RKO (cell line): ENCODE measurements at places on chromosomes 12 and 14.

GRCh38 chr12:120012067-120012621, 23.1 kb downstream of the BICDL1 start:
- peak; percentile 51 for DNase-seq

- DNase-seq, result peak; percentile 24
These were observed 691.8 kb downstream of the BCL11B start for GRCh38 chr14:98580131-98580678.

DNA sequence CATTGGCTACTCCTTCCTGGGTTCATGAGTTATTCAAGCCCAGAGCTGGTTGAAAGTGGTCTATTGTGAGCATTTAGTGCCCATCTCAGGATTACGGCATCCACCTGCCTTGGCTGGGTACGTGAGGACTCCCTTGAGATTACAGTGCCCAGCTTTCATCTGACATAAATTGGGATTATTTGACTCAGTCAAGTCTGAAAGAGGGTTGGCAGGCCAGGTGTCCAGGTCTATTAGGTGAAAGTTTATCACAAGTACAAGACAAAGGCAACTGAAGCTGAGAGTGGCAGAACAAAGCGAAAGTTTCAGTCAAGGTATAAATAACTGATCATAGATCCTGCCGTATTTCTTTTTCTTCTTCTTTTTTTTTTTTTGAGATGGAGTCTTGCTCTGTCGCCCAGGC, 84.6 kb upstream of the ATF7IP start:
- DNase-seq, result no peak

DNA sequence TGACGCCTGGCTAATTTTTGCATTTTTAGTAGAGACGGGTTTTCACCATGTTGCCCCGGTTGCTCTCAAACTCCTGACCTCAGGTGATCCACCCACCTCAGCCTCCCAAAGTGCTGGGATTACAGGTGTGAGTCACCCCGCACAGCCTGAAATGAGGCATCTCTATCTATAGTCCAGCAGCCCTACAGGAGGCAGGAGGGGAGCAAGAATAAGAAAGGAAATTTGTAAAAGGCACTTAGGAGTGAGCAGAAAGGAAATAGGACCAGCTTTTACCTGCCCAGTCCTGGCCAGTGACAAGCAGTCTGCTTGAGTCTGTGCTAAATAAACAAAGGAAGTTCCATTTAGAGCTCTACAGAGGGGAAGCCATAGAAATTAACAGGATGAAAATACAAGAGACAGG, 15.0 kb upstream of the PSMA6 start:
- DNase-seq, result no peak

DNA sequence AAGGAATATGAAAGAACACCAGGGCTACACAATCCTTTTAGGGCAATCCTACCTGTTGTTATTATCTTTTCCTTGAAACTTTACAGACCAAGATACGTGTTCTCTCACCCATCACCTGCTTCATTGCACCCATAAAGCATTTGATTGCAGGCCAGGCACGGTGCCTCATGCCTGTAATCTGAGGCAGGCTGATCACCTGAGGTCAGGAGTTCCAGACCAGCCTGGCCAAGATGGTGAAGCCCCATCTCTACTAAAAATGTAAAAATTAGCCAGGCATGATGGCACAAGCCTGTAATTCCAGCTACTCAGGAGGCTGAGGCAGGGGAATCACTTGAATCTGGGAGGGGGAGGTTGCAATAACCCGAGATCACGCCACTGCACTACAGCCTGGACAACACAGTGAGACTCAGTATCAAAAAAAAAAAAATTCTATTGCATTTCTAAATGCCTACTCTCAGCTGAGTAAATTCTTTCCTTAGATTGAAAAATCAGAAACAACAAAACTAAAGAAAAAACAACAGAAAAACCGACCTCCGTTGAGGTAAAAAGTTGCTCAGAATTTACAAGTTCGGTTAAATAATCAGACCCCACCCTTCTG, 183.7 kb upstream of the TMEM132C start:
- no peak for DNase-seq

DNA sequence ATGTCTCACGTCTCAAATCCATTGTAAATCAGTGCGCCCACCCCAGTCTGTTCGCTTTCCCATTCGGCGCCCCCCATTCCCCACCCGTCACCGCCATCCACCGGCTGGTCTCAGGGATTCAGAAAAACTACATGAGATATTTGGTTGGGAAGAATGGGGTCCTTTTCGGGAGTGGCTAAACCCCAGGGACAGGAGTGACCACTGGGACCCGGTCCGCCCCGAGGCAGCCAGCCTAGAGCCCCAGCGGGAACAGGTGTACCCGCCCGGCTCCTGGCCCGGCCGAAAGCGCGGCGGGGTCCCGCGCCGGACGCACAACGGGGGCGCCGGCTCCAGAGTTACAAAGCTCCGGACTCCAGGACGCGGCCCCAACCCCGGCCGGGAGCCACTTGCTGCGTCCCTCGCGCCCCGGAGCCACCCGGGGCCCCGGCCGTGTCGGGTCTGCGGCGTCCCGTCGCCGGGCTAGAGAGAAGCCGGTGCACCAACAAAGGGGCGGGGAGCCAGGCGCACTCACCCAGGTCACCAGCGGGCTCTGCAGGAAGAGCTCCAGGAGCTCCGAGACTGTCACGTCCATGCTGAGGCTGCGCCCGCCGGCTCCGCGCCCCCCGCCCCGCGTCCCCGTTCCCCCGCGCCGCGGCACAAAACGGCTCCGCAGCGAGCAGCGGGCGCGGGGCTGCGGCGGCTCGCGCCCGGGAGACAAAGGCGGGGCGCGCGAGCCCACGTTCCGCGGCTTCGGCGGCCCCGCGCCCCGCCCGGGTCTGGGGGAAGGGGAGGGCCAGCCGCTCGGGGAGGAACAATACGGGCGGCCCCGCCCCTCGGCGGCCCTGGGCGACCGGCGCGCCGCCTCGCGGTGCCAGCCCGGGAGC, at the start of gene CCDC88C:
Gene CCDC88C, minus strand, starts transcription at position 701 of the 863 bp plus-strand sequence. Its CDS starts 130 bp downstream, at position 571.
- DNase-seq, result peak; percentile 74

DNA sequence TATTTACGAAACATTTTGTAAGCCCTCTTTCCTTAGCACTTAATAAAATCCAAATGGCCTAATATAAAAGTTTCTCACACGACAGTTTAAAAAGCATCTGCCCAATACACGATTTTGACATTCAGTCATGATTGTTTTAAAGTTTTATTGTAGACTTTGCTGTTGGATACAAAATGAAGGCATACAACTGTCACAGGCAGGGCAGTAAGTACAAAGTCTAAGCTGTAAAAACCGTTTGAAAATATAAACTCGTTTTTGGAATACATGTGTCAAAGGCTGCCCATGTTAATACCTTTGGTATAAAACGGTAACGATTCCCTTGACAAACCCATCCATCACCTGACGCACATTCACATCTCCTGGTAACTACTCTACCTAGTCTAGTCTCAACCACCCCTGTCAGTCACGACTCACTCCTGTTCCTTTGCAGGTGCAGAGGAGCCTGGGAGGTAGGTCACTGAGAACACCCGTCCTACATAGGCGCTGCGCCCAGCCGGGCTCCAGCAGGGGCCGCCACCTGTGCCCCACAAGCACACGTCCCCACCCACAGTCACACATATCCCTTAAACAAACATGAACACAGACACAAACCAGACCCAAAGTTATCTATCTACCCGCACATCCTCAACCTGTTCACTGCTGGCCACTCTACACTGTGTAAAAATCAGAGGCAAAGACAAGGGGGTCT, 27.1 kb downstream of the KCTD10 start:
- DNase-seq, result no peak

DNA sequence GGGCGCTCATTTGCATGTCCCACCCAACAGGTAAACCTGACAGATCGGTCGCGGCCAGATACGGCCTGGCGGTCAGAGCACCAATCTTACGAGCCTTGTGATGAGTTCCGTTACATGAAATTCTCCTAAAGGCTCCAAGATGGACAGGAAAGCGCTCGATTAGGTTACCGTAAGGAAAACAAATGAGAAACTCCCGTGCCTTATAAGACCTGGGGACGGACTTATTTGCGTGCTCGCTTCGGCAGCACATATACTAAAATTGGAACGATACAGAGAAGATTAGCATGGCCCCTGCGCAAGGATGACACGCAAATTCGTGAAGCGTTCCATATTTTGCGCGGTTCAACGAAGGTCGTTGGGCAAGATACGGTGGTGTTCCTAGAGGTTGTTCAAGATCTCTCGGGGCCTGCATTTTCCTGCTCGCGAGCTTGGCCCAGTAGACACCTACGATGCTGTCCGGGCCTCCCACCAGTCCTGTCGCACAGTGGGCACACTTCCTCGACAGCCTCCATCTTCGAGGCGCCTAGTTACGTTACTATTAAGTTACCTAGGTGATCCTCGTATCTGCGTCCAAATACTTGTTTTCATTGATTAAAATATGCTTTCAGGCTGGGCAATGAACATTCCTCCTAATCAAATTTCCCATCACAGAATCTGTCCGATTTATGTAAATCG, at the start of gene RNU6-7:
Gene RNU6-7, plus strand, starts transcription at position 230 of the 675 bp plus-strand sequence.
- DNase-seq, result no peak

GRCh38 chr12:2284857-2285256, 232.1 kb downstream of the CACNA1C start:
- peak; percentile 35 for DNase-seq

GRCh38 chr14:99648027-99648784, 3.3 kb downstream of the HHIPL1 start:
- DNase-seq, result no peak

DNA sequence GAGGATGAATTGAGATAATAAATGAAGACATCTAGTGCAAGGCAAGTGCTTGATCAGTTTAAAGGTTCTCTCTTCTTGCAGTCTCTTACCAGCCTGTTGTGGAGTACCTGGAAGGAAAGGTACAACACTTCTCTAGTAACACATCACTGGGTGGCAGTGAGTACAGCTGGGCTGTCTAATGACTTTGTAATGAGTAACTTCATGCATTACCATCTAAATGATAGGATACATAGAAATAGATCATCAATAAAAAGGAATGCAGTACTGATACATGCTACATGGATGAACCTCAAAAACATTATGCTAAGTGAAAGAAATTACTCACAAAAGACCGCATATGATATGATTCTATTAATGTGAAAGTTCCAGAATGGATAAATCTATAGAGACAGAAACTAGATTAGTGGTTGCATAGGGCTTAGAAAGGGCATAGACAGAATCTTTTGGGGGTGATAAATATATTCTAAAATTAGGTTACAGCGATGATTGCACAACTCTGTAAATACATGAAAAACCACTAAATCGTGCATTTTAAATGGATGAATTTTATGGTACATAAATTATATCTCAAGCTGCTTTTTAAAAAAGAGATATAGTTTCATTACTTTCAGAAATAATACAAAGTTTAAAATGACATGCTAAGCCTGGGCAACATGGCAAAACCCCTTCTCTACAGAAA, 224.4 kb downstream of the CHST11 start:
- DNase-seq, result no peak
